ENCODE measurements at places on chromosomes 16 and 17.

- DNase-seq, result peak; percentile 74
These were observed 24.3 kb upstream of the RFFL start for GRCh38 chr17:35087731-35088355.

DNA sequence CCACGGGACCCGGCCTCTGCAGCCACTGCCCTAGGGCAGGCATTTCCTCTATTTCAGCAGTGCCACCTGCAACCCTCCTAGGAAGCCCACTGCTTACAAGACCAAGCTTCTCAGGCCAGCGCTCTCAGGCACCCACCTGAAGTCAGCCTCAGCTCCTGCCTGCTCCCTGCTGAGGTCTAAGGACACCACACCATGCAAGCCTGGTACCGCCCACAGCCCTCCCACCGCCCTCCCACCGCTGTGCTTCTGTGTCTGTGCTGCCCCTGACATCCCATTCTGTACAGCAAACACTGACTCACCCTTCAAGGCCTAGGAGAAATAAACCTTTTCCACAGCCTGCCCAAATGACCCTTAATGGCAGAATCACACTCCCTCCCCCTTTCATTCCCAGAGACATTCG, 6.3 kb downstream of the CLUH start:
- no peak for DNase-seq

- no peak for DNase-seq
These were observed 59.1 kb downstream of the ABCC6 start for GRCh38 chr16:16164243-16164642.

GRCh38 chr16:77408607-77409006, 26.2 kb downstream of the ADAMTS18 start:
- DNase-seq, result no peak

GRCh38 chr17:44006598-44007345, 2.4 kb downstream of the NAGS start:
- no peak for DNase-seq

GRCh38 chr16:11618107-11618717, 31.5 kb upstream of the LITAF start:
- DNase-seq, result no peak

DNA sequence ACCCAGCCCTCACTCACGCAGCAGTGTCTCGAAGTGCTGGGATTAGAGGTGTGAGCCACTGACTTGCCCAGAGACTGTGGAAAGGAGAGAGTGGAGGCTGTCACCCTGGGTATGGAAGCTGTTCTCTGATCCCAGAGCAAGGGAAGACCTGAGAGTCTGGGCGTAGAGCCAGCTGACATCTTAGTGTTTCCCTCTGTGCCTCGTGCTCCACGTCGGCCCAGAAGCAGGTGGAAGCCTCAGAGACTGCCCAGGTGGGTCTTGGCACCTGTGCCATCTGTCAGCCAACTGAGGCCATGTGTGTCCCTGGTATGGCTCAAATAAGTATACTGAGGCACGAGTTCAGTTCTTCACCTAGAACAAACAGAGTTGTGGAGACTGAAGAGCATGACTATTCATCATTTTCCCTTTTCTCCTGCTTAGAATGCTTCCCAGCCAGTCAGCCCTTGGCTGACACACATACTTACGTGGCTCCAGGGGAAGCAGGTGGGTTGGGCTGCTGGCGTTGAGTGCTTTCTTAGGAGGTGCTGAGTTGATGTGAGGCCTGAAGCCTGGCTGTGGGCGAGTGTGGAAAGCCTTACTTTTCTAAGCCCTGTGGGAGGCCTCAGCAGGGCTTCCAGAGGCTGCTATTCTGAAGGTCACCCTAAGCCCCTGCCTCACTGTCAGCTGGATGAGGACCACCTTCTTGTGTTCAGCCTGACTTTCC, 8.1 kb downstream of the CTRL start:
- DNase-seq, result no peak

DNA sequence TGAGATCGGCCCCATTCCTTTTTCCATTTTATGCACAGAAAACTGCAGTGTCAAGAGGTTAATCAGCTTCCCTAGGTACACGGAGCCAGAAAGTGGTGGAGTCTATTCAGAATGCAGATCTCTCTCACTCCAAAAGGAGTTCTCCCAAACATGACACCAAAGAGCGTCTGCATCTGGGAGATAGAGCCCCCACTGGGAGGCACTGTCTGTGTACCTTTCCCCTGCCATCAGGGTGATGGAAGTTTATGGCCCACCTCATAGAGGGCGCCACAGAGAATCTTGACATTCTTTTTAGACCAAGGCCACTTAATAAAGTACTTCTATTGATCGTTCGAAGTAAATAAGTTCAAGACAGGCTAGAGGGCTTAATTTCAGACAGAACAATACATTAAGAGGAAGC, 493.7 kb upstream of the ERCC4 start:
- no peak for DNase-seq

DNA sequence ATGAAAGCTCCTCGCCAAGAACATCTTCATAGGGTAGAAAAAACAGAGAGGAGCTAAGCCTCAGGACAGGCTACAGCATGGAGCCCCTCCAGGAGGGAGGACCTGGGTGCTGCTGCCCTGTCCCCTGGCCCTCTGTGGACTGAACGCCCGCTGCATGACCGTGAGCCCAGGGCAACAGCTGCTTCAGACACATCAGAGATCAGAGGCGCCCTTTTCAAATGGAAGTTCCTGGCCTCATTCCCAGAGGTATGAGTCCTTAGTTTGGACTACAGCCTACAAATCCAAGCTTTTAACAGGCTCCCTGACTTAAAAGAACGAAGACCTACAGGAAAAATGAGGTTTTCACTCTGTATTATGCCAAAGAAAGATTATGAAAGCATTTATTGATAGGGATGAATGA, 48.5 kb downstream of the ZNF18 start:
- DNase-seq, result no peak

DNA sequence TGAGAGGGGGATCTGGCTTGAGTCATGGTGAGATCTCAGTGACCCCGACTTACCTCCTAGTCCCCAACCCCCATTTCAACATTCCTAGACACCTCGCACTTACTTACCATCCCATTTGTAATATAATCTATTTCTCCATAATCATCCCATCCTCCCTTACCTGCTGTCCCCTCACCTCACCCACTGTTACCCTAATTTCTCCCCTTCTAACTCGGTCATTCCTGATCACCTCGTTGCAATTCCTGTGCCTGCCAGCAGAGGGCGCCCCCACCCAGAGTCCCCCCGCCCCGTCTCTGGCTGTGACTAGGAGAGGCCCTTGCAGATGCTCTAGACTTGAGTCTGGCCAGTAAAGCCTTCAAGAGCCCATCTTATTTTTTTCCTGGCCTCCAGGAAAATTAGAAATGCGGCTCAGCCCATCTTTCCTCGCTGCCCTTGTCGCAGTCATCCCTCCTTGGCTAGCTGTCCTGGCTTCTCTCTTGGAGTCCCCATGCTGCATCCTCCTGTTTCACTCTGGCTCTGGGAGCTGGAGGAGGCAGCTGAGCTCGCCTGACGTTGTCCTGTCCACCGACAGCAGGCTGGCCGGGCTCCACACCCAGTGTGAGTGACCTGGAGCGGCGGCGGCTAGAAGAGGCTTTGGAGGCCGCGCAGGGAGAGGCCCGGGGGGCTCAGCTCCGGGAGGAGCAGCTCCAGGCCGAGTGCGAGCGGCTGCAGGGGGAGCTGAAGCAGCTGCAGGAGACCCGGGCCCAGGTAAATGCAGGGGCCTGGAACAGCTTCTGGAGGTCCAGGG, 5.0 kb downstream of the TBKBP1 start:
- peak; percentile 64 for DNase-seq

- DNase-seq, result no peak
These were observed 2.1 kb downstream of the CD300LG start for GRCh38 chr17:43849116-43849515.

DNA sequence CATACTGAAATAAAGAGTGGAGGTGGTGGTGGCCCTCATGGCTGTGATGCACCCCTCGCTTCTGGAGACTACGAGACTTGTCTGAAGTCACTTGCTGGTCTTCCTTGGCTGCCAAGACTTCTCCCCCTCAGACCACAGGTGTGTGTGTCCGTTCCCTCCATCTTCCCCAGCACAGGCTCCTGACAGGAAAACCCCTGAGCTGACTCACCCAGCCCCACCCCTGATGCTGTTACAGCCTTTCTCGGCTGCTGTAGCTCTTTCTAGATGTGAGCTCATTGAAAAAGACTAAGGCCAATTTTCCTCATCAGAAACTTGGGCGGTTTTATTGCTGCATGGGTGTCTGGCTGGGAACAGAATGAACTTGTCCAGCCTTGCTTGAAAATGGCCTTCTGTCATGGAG, 296.9 kb downstream of the TMEM114 start:
- no peak for DNase-seq

DNA sequence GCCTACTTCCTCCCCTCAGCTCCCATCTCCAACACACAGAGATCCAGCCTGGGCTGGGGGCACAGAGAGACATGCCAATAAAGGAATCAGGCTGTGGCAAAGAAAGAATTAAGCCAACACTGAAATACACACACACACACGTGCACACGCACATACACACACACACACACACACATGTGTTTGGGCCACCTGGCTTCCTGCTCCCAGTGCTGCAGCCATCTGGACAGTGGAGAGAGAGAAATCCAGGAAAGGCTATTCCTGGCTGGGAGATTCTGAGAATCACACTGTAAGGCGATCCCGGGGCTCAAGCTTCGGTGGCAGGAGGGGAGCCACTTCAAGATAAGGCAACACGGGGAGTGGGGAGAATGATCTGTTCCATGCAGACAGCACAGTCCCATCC, 72.4 kb downstream of the NOG start:
- DNase-seq, result no peak

DNA sequence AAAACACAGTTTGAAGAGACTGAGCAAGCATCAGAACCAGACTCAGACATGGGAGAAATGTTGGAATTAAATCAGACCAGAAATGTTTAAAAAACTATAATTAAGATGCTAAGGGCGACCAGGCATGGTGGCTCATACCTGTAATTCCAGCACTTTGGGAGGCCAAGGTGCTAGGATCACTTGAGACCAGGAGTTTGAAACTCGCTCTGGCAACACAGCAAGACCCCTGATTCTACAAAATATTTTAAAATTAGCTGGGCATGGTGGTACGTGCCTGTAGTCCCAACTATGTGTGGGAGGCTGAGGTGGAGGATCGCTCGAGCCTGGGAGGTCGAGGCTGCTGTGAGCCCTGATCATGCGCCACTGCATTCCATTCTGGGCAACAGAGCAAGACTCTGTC, 160.3 kb downstream of the COPRS start:
- DNase-seq, result no peak

DNA sequence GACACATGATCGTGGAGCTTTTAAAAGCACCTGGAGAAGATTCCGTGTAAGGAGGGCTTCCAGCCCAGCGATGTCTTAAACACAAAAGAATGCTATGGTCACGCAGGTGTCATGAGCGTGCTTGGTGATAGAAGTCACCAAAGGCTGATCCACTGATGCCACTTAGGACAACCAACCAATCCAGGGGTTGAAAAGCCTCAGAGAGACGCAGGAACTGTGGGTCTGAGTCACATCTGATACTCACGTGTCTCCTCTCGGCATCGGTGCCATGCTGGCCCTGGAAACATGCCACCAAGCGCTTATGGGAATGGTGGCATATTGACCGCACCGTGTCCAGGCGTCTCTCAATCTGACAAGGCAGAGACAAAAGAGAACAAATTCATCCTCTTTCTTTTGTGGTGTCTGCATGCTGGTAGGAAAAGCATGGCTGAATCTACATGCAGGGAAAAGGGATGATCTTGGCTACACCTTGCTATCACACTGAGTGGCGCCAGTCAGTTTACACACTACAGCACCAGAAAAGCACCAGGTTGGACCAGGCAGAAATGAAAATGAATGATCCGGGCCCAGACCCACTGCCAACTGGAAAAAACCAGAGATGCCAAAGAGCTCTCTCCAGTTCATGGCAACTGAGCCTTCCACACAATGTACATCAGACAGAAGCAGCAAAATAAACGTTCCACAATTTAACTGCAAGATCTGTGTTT, 38.0 kb downstream of the ARHGAP17 start:
- no peak for DNase-seq

- DNase-seq, result peak; percentile 51
These were observed 18.6 kb downstream of the PRCD start for GRCh38 chr17:76558198-76559095.

DNA sequence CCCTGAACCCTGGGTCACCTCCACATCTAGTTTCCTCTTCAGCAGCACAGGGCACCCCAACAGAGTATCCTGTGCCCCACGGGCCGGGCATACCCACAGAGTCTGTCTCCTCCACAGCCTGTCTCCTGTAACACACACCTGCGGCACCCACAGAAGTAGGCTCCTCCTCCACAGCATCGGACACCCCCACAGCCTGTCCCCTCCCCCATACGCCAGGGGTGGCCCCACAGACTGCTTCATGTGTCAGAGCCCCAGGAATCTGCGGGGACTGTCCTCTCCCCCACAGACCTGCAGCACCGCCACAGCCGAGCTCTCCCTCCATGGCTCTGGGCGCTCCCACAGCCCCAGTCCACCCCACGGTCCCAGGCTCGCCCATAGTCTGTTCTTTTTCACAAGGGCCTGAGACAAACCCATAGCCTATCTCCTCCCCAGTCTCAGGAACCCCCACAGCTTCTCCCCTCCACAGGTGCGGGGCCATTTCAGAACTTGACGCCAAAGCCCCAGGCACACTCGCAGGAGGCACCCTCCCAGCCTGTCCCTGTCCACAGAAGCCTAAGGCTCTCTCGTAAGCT, 1.4 kb downstream of the KIAA0753 start:
- no peak for DNase-seq

GRCh38 chr17:61482467-61482866, 30.2 kb downstream of the TBX4 start:
- no peak for DNase-seq

GRCh38 chr16:79444572-79444971, 156.0 kb downstream of the MAF start:
- DNase-seq, result no peak

- no peak for DNase-seq
These were observed 126.3 kb upstream of the TNRC6C start for GRCh38 chr17:77832180-77832560.

DNA sequence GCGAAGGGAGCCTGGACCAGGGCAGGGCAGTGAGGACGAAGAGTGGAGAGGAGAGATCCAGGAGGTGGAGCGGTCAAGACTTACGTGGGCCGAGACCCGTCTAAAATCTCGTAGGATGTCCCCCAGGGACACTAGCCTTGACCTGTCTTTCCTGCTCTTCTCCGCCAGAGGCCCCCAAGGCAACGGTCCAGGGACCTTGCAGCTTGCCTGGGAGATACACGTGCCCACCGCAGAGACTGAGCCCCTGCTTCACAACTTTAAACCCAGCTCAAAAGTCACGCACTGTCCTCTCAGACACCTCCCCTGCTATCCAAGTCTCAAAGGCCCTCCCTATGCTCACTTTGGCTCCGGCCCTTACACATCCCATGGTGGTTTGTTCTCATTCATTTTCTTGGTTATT, 9.4 kb downstream of the TIGD7 start:
- no peak for DNase-seq

- no peak for DNase-seq
These were observed 43.6 kb downstream of the NFATC3 start for GRCh38 chr16:68128577-68129305.

Measured in AML-193 (cell line).